ENCODE measurements at places on chromosomes 4 and X.
A peak's percentile ranks its signal among the peaks of the same experiment; 100 is the strongest.

DNA sequence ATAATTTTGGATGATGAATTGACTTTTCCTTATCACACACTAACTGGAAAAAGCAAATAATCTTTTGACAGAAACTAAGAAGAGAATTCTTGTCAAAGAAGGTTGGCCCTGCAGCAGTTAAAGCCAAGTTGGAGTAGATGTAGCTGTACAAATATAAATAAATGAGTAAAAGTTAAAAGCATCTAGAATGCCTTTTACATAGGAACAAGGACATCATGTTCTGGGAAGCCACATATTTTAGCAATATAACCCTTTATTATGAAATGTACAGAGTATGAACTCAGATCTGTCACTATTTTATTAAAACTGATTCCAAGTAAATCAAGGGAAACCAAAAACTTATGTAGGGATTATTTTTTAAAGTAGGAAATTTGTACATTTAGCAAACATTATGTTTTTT, 269.4 kb upstream of the FAT4 start:
- DNase-seq, result no peak

DNA sequence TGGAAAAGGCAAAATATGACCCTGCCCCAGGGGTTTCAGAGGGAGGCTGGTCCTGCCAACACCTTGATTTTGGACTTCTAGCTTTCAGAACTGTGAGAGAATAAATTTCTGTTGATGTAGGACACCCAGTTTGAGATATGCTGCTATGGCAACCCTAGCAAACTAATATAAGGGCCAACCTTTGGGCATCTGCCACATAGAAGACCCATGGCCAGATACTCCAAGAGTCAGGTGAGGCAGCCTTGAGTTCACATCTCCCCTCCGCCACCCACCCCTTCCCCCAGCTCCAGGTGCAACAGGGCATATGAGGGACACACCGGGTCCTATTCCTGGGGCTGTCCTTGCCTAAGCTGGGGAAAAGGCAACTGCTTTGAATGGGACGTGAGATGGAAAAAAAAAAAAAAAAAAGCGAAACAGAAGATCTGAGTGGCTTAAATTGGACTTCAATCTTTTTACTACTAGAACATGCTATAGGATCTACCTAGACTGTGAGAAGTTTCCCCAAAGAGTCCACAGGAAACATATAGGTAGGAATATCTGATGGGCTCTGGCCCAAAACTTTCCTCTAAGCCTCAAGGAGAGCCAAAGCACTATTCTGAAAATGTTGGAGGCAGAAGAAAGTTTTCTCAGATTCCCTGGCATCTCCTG, 56.5 kb upstream of the PROM1 start:
- no peak for DNase-seq

DNA sequence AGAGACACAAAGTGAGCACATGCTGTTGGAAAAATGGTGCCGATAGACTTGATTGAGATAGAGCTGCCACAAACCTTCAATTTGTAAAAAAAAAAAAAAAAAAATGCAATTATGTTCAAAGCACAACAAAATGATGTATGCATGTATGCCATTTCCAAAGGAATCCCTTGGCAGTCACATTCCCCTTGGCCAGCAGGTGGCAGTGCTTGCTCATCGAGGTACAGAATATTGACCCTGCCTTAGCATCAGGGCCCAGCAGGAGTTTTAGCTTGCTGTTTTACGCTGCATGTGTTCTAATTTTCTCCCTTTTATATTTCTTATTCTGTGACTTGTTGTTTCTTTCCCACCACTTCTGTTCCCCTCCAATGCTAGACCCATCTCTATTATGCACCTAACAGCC, 34.5 kb upstream of the CYBB start:
- DNase-seq, result peak; percentile 37

GRCh38 chr4:87915621-87916020, 59.9 kb upstream of the SPP1 start:
- no peak for DNase-seq

DNA sequence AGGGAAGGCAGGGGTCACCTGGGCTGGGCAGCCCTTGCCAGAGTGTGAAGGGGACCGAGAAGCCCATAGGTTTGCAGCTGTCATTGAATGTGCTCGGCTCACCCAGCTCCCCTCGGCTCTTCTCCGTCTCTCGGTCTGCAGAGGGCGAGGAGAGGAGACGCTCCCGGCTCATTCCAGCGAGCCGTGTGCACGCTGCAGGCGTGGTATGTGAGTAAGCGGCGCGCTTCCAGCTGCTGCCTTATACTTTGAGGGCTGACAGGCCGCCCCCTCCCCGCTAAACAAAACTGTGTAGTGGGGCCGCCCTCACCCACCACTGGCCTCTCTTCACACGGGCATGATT, 23.0 kb upstream of the BCORL1 start:
- DNase-seq, result no peak

DNA sequence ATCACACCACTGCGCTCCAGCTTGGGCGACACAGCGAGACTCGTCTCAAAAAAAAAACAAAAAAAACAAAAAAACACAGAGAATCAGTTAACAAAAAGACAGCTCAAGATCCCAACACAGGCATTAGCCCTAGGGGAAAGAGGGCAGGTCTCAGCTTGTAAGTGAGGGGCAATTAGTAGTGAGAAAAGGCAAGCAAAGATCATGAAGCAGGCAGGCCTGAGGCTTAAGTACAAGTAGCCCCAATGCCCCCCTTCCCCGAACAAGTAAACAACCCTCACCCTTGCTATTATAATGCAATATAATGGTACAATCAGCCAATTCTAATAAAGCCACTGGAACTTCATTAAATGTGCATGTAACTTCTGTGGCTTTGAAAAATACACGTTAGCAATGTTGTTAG, 17.0 kb downstream of the ADGRA3 start:
- DNase-seq, result no peak

DNA sequence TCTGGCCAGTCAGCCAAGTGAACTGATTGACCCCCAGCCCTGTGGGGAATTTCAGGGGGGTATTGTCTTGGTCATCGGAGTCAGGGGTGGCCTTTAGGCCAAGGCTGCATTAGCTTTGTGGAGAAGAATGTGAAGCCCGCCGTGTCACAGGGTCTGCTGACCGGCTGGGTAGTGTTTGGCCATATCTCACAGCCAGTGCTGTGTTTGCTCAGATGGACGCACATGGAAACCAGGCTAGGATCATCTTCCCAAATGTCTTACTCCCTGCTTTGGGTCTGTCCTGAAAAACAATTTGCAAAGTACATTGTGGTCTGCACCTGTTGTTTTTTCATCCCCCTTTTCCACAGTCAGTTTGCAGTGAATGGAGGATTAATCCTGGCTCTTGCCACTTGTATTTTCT, 13.0 kb downstream of the TMEM164 start:
- DNase-seq, result no peak

DNA sequence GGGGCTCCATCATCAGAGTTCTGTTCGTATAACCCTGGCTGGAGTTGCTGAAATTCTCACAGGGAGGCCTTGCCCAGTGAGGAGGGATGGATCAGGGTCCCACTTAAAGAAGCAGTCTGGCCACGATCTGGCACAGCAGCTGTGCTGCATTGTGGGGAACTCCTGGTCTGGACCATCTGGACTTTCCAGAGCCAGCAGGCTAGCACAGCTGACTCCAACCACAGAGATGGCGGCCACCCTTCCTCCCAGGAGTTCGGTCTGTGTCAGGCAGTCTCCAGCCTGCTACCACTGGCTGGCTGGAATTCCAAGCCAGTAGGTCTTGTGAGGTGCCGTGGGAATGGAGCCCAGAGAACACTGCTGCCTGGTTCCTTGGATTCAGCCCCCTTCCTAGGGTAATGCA, 62.0 kb downstream of the SLAIN2 start:
- DNase-seq, result no peak

DNA sequence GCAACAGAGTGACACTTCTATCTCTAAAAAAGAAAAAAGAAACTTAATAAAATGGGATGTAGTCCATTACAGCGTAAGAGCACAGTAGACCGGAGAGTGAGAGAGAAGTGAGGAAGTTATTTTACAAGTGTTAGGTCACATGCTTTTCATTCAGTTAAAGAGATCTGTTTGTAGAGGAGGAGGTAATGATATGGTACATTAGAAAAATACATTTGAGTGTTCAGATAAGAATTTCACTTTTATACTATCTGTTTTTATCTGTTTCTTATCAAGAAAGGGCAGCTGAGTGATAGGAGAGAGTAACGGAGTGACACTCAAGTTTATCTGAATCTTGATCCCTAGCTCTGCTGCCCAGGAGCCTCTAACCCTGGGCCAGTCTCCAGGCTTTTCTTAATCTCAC, 38.9 kb downstream of the FNIP2 start:
- no peak for DNase-seq
